ENCODE measurements at places on chromosomes 4 and X.

DNA sequence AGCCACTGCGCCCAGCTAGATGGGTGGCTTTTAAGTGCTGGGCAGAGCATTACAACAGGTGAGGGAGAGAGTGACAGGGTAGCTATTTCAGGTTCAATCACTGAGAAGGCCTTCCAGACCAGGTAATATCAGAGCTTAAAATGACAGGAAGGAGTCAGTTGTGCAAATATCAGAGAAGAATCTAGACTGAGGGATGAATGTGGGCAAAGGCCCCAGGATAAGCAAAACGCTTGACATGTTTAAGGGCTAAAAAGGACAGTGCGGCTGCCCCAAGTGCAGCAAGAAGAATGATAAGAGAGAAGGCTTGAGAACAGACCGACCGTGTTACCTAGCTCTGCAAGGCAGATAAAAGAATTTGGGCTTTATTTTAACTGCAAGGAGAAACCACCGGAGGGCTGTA lies 18.6 kb downstream of the AADAT start:
- DNase-seq: no peak

DNA sequence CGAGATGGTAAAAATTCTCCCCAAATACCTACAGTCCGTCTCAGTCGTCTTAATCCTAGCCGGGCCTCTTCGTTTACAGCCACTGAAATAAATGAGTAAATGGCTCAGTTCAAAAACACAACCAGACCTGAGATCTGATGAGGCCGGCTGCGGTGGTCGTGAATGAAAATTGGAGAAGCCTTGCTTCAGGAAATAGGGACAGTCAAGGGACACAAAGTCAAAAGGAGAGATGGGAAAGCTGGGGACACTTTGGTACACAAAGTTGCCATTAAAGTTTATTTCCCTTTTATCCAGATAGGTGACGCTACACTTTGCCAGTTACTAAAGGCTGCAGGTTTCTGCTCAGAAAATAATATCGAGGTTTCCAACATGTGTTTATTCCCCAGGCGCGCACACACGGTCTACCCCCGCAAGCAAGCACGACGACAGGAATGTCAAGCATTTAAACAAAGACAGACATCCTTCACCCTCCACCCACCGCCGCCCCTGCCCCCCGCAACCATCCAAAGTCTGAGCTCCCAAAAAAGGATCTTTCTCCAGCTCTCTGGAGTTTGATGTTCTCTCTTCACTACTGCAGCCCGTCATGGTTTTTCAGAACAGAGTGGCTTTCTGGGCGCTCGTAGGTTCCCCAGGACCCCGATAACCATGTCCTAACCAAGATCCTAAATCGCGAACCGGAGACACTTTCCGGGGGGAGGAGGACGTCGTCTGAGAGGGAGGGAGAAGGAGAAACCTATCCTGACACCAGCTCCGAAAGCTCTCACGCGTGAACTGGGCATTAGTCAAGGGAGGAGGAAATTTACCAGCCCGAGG lies 1.3 kb upstream of the PCDH7 start:
- no peak for DNase-seq

DNA sequence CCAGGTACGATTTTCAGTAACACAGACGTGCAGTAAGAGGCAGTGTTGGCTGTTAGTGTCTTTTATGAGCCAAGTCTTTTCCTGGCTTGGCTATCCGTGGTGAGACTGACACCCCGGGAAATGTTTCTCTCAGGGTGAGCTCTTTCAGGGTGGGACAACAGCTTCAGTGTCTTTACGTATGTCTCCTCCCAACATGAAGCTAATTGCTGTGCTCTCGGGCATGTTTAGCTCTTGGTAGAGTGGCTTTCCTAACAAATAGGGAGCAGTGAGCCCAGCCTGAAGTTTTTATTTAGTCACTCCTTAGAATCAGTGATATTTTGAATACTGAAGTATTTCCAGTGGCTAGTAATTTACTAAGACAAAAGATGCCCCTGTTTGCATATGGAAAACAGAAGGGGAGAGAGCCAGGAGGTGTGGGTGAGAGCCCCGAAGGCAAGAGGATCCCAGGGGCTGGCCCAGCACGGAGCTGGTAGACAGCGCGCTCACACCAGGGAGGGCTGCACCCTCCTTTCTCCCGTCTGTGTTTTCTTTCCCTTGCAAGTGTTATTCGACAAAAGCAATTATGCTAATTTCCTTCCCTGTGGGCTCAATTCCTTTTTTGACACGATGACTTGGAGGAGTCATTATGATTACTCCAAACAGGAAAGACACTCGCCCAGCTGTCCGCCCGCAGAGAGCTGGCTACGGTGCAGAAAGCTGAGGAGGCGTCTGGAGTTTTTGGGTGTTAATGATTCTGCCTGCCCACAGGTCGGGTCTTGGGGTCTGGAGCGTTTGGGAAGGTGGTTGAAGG lies 47.7 kb downstream of the PDGFRA start:
- DNase-seq: no peak

DNA sequence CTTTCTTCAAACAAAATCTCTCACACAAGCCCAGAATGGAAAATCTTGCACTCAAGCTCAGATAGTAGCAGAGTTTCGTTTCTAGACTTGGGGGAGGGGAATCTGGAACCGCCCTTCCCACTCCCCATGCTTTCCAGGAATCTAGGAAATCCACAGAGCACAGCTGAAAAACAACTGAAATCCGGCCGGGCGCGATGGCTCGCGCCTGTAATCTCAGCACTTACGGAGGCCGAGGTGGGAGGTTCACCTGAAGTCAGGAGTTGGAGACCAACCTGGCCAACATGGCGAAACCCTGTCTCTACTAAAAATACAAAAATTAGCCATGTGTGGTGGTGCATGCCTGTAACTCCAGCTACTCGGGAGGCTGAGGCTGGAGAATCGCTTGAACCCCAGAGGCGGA lies 127.3 kb upstream of the SLC34A2 start:
- DNase-seq: no peak

GRCh38 chr4:124526769-124527168 lies 185.8 kb downstream of the ANKRD50 start:
- no peak for DNase-seq

DNA sequence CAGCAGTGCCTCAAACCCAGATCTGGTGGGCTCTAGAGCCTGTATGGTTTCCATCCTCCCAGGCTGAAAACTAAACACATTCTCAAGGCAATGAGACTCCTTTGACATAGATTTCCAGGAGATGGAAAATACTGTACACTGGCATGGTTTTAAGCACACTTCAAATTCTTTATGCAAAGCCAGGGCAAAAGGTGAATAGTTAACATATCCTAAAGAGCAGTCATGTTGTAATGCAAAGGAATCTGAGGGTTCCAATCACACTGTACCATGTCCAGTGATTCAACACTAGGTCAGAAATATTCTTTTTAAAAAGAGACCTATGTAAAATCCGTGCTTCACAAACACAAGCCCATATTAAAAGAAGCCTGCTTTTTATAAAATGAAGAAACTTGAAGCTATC lies 195.3 kb downstream of the QDPR start:
- no peak for DNase-seq

DNA sequence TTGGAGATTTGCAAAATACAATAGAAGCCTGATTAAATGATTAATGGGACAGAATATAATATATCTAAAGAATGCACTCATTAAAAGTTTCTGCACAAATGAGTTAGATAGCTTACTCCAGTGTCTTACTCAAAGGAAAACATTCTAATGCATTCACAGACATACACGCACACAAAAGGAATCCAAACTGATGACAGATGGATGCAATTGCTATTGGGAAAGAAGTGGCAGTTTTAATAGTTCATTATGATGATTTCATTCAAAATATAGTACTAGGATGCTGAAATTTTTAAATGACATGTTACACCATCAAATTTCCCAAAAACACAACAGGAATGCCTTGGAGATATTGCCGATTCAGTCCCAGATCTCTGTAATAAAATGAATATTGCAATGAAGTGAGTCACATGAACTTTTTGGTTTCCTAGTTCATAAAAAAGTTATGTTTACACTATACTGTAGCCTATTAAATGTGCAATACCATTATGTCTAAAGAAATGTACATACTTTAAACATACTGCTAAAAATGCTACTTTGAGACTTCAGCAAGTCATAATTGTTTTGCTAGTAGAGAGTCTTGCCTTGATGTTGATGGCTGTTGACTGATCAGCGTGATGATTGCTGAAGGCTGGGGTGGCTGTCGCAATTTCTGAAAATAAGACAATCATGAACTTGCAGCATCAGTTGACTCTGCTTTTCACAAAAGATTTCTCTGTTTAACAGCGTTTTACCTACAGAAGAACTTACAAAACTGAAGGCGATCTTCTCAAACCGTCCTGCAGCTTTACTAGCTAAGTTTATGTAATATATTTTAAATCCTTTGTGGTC lies 45.6 kb downstream of the BBS12 start:
- no peak for DNase-seq

DNA sequence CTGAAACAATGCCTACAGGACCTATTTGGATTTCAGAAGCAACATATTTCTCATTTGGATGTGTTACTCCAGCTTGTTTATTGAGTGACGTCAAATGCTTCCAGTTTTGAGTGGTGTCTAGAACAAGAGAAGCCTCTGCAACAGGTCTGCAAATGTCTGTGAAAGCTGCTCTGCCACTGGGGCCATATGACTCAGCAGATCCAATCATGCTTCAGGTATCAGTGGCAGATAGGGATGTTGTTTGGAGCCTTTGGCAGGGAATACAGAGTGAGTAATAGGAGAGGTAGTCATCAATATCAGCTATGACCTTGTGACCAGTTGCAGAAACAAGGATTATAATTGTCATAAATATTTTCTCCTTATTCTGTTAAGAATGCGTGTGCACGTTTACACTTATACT lies 141.1 kb upstream of the ZXDA start:
- no peak for DNase-seq

DNA sequence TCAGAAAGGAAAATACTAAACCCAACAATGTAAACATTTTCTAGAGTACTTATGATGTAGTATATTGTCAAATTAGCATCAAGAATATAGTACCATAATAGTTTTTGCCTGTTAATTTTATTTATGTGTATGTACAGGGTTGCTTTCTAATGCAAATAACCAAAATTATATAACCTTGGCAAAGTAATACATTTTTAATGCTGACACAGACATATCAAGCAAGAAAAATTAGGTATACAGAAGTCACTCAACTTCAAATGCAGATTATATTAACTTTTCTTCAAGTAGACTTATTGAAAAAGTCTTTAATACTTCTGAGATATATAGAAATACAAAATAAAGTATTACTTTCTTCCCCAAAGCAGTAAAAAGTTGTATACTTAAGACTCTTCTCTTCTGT lies 44.3 kb downstream of the MAPK10 start:
- no peak for DNase-seq

GRCh38 chrX:130172127-130172845 lies 524 bp downstream of the RAB33A start:
- no peak for DNase-seq

- DNase-seq: no peak
Observed at GRCh38 chrX:84199688-84200087, 11.7 kb upstream of the RPS6KA6 start.

DNA sequence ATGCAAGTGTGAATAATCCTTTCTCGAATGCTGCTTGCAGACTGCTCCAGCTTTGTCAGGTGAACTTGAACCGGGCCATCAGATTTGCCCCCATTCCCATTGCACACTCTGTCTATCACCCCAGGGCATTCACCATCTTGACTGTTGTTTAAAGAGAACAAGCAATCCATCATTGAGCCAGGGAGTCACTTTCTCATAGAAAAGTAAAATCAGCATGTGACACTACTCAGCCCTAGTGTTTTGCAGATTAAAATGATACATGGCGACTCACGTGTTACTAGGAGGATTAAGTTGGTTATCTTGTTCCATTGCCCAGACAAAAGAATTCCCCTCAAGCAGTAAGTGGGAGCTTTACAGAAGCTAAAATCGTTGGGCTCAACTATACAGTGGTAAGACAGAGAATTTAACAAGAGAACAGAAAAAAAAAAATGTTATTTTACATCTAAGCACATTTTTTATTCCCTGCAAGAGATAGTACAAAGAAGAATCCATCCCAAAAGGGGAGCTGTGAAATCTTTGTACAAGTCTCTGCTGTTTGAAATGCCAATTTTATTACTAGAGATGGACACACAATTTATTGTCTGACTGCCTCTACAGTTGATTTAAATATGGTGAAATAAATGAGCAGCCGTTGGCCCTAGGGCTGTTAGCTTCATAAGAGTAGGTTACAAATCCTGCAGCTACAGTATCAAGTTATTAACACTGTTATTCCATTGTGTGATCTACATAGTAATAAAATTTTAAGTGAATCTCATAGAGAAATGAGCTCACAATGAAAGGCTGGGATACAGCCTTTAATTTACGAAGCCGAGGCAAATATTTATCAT lies 67.5 kb downstream of the NEUROG2 start:
- DNase-seq: no peak

GRCh38 chr4:182832352-182833120 lies 84.7 kb downstream of the DCTD start:
- DNase-seq: no peak
